ENCODE measurements at places on chromosomes 4 and X.

GRCh38 chr4:11525085-11525484 is 96.4 kb upstream of the HS3ST1 start:
- no peak for DNase-seq

- DNase-seq: no peak
Observed at GRCh38 chrX:149652232-149652981, 20.8 kb upstream of the TMEM185A start.

DNA sequence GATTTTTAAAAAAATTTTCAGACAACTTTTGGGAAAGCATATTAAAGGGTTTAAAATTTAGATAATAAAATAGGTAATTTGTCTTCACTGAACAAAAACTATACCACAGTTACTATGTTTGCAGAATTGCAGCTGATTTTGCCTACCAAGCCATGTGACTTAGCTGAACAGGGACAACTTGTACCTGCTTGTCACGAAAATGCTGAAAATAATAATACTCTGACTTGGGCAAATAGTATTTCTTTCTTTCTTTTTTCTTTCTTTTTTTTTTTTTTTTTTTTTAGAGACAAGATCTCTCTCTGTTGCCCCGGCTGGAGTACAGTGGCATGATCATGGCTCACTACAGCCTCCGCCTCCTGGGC is 225.2 kb upstream of the PPP1R2C start:
- no peak for DNase-seq

- no peak for DNase-seq
Observed at GRCh38 chr4:57424232-57424897, 314.2 kb upstream of the IGFBP7 start.

GRCh38 chr4:14143892-14144291 is 516.4 kb upstream of the BOD1L1 start:
- DNase-seq: no peak

DNA sequence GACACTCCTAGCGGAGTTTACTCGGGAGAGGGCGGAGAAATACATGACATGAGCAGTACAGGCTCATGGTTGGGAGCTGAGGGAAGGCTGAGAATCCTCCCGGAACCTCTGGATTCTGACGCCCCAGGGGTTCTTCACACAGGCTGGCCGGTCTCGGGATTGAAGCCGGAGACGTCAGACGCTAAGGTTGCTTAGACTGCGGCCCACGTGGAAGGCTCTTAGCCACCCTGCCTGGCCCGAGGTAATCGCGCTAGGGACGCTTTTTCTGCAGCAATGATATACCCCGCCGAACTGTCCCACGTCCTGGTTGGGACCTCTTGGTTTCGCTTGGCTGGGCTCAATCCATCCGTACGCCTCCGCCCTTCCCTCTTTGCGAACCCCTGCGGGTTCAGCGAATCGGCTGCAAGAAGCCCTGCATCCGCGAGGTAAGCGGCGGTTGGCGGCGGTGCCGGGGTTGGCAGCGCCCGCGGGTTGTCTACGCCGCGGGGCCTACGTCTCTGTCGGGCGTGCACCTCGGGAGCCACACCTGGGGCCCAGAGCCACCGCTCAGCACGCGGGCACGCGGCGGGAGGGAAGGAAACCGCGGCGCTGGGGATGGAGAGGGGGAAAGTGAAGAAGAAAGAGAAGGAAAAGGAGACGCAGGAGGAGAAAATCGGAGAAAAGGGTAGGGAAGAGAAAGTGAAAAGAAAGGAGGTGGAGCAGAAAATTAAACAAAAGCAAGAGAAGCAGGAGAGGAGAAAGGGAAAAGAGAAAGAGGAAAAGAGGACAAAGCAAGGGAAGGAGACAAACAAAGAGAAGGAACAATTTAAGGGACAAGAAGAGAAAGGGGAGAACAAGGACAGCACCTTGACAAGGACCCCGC is at the start of gene ARL9:
Gene ARL9 (plus strand): TSS at position 523 of the 862 bp plus-strand sequence. CDS start 72 bp downstream, at position 595.
- peak; percentile 31 for DNase-seq

DNA sequence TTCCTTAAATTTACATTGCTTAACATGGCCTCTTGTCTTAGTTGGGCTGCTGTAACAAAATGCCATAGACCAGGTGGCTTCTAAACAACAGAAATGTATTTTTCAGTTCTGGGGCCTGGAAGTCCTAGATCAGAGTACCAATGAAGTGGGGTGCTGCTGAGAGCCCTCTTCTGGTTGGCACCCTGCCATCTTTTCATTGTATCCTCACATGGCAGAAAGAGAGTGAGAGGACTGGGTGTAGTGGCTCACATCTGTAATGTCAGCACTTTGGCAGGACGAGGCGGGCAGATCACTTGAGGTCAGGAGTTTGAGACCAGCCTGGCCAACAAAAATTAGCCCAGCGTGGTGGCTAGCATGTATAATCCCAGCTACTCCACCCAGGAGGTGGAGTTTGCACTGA is 12.0 kb upstream of the KLB start:
- no peak for DNase-seq

DNA sequence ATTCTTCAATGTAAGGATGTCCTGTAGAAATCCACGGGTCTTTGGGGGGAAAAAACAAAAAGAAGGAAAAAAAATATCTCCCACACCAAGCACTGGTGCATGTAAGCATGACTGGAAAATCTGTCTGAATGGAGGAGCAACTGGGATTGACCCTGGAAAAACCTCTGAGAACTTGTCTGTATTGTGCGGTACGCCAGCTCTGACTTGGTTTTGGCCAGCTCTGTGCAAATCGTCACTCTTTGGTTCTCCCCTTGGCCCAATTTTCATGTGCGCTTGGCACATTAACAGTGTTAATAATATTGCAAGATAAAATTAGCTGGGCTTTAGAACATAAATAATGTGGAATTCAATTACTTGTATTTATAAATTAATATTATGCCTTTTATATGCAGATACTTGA is 231.2 kb upstream of the HAND2 start:
- no peak for DNase-seq

DNA sequence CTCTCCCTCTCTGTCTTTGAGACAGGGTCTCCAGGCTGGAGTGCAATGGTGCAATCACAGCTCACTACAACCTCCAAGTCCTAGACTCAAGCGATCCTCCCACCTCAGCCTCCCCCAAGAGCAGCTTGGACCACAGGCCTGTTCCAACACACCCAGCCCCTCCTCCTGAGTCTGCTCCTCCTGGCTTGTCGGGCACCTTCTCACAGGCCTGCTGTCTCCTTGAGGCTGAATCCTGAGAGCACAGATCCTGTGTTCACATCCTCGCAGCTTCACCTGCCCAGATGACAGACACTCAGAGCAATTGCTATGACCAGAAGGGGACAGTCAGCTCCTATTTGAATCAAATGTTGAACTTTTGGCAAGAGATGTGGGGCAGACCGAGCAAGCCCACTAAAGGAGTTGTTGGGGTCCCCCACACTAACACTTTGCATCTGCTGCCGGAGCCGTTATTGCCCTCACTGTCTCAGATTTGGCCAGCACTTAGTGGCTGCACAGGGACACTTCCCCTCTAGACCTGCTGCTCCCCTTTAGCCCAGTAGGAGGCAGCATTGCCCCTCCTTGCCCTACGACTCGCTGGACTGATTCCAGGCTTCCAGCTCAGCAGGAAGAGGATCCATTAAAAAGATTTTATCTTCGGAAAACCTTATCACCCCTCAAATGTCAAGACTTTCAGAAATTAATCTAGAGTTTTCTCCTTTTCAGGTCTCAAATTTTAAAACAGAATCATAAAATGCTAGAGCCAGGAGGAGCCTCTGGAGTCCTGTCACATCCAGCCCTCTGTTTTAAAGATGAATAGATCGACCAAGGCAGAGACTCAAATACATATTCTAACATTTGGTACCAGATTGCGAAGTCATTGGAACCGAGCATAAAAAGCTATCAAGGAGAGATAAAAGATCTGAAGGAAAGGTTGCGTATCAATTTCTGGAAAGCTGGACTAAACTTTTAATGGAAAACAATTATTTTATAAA is 113.7 kb downstream of the USP46 start:
- DNase-seq: peak; percentile 37

- DNase-seq: no peak
Observed at GRCh38 chrX:21812628-21813027, 26.8 kb upstream of the MBTPS2 start.

DNA sequence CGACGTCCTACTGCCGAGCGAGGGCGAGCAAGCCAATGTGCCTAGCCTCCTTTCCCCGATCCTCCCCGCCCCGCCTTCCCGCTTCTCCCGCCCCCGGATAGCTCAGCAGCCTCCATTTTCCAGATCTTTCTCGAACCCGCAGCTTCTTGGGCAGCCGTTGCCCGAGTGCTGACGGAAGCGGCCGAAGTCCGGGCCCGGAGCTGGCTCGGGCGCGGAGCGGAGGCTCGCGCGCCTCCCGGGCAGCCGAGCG is 172 bp upstream of the HSPA4L start:
- no peak for DNase-seq

DNA sequence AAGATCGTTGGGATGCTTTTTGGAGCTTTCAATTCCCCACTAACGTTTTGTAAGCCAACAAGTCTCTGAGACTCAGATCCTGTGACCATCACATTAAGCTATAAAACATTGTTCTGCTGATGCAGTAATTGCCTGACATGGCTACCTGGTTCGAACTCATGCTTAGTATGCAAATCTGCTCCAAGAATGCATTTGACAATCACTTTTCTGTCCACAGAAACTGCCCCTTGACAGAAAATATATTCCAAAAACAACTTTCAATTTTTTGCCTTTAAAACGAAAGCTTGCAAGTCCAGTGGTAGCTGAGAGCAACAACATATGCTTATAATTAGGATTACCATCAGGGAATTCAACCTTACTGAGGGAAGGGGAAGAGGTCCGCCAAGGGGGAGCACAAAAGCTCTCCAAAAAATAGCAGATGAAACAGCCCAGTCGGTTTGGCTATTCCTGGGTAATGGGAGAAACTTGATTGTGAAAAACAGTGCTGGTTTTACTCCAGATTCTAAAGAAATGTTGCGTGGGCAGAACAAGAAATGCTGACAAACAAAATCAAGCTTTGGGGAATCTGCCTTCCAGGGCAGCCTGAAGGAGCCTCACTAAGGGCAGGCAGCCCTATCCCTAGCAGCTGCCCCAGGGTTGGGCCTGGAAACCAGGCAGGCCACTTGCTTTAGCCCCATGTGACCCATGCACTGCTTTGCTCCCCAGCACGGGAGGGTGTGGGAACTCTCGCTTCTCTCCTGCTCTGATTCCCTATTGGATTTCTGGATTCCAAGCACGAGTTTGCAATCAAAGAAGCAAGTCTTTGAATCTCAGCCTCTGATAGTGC is 160.7 kb upstream of the LDB2 start:
- no peak for DNase-seq

- peak; percentile 18 for DNase-seq
Observed at GRCh38 chrX:103831803-103832544, at the start of gene RAB9B. Gene RAB9B (minus strand): TSS chrX:103832257. CDS start chrX:103825784, 6,473 bp downstream.

DNA sequence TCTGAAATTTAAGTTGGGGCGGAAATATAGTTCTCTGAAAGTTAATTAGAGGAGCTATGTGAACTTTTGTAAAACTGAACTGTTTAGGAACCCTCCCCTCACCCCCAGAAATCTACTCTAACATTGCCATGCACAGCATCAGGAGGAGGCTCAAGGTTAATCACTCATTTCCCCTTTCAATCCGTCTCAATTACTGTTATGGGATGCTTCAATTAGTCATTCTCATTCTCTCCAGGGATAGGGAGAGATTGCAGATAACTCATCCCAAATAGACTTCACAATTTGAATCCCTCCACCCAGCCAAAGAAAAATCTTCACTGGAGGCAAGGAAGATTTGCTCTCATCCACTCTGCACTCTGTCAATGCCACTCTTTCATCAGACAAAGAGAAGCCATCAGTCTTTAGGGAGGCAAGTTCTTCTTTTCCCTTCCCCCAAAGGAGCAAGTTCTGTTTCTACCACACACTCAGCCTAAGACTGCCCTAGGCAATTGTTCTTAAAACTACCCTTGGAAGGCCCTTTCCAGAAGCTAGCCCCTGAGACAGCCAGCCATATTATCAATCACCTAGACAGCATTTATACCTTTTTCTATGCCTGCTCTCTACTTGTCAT is 140.4 kb downstream of the SLC10A7 start:
- DNase-seq: no peak

DNA sequence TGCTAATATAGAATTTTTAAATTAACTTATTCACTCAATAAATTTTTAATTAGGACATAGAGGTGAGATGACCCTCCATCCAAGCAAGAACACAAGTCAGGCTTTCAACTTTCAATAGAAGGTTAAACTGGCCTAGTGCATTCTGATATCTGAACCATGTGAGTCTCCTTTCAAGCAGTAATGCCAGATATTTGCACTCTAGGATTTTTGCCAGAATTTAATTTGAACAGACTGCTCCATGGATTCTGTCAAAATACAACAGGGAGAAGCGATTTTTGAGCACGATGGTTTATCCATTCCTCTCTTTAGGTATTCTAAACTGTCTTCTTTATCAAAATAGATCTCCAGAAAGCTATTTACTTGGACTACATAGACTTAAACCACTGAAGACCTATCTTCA is 72.0 kb upstream of the DCLK2 start:
- no peak for DNase-seq

DNA sequence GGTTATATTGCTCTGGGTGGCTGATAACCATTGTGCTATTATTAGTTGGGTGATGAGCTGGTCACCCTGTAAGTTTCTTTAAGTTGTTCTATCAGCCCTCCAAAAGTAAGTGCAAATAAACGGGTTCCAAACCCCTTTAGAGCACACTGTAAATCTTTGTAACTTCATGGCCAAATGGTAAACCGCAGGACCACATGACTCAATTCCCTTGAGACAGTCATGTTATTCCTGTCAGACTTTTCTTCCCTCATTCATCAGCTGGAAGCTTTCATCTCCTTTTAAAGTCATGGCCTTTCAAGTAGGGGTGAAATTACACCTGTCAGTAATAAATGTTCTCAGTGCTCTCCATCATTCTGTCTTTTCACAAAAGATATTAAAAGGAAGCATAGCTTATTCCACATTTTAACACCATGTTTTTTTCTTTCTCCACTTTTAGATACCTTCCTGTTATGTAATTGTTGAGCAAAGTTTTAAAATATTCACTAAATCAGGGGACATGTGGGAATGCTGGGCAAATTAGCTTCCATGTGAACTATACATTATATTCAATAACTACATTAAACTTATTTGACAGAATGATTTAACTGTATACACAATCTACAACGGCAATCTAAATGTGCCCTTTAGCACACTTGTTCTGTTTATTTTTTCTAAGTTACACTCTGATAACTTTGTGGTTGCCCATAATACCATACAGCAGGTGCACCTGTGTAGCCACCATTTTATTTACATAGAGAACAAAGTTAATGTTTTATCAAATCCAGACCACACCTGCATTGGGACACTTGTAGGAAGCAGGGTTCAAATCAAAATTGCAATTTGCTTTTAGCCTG is 275.5 kb downstream of the CFAP299 start:
- no peak for DNase-seq

All from stimulated activated CD8-positive, alpha-beta memory T cell treated with anti-CD3 and anti-CD28 coated beads, Interleukin-15, amount 100 ng/mL, for 24 hours (primary cell).